ENCODE measurements at places on chromosomes 6 and 20.

DNA sequence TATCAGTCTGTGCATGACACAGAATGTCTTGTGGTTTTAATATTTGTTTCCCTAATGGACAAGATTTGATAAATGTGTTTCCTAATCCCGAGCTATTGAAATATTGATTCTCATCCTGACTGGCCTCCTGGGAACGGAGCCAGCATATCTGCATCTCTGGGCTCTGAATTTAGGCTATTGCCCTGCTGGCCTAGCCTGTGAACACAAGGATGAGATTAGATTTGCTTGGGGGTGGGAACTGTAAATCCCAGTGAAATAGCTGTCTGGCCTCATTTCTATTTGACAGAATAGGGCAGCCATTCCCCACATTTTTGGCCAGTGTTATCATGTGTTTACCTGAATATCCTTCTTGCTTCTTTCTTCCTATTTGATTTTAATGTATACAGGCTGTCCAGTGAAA lies 198.4 kb upstream of the SOX4 start:
- DNase-seq = no peak

- no peak for DNase-seq
Measured at GRCh38 chr6:134454794-134455193, 136.9 kb upstream of the SGK1 start.

- no peak for DNase-seq
Measured at GRCh38 chr20:11378252-11378651, 539.4 kb upstream of the BTBD3 start.

GRCh38 chr6:151807513-151808370 lies at the start of gene ESR1:
Gene ESR1 (plus strand): TSS chr6:151807682. CDS start chr6:151807913, 231 bp downstream.
- no peak for DNase-seq

All from NCI-H1694 (cell line).